GM23248 (cell line): ENCODE measurements at places on chromosomes 2 and 18. TPM values are rescaled to one million over a fixed set of nuclear protein-coding genes. Genes with fewer than 3 reads are reported as not detected.
A peak's percentile ranks its signal among the peaks of the same experiment; 100 is the strongest.

Gene PMAIP1
- polyA plus RNA-seq: 7.5 and 9.3 TPM in 2 replicates

Gene EFR3B
- polyA plus RNA-seq: 0.51 and 0.75 TPM in 2 replicates

GRCh38 chr2:161709428-161709827, 85.2 kb downstream of the SLC4A10 start:
- H3K36me3 ChIP-seq: no peaks in the 10 kb centered on the region
- no peak overlapping the region for H3K27ac ChIP-seq
- H3K4me1 ChIP-seq: peaks cover 19% of the 10 kb centered on the region
- H3K27me3 ChIP-seq: no peaks in the 10 kb centered on the region
- H3K4me3 ChIP-seq: peak overlapping the region; percentile 55

DNA sequence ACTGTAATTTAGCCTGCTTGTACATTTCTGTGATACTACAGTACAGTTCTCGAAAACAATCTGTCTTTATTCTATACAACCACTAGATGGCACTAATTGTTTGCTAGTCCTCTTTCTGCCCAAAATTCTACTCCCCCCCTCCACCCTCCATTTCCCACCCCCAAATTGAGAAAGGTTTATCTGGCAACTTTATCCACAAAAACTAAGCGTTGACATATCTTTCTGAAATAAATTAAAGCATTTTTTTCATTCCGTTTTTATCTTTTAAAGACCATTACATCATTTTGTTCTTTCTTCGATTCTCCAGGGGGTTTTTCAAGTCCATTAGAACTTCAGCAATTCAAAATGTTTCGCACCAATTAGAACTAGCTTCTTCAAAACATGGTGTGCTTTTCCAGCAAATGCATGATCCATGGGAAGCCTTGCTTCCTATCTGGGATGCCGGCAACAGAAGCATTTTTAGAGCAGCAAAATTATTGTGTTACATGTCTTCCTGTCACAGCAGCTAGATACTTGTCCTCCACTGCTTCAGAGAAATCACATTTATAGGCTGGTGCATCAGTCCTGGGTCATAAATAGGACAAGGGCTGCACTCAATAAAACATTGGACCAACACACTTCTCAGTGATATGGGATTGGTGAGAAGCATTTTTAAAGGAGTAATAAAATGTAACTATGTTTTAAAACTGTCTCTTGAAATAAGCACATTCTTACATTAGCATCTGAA, 241.3 kb downstream of the PAX3 start:
- DNase-seq: peak; percentile 52
- no peaks in the 10 kb centered on the region for H3K4me1 ChIP-seq
- no peaks in the 10 kb centered on the region for H3K36me3 ChIP-seq

DNA sequence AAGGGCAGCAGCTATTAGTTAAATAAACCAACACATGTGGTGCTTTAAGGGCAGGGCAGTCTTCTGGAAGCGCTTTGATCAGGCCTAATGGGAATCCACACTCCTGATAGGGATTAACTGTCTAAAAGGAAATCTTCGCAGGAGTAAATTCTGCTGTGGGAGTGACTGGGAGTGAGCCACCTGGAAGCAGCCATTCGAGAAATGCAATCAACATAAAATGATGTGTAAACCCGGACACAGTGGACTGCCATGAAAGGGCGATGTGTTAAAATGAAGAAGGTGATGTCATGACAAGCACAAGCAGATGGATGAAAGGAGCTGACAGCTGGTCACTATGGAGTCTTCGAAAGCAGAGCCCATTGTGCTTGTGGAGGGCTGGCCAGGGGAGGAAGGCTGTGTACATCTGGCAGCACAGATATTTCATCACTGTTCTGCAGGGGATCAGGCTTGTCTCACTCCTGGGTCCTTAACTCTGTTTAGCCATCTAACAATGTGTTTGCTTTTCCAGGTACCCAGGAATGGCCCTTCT, 24.8 kb upstream of the GALNT14 start:
- H3K4me1 ChIP-seq: no peaks in the 10 kb centered on the region
- no peak overlapping the region for H3K27ac ChIP-seq
- H3K36me3 ChIP-seq: no peaks in the 10 kb centered on the region
- H3K27me3 ChIP-seq: peaks cover 30% of the 10 kb centered on the region
- no peak overlapping the region for H3K4me3 ChIP-seq
- no peak for DNase-seq
